ENCODE measurements at places on chromosomes 7 and 10. TPM values are rescaled to one million over a fixed set of nuclear protein-coding genes. Genes with fewer than 3 reads are reported as not detected.
A peak's percentile ranks its signal among the peaks of the same experiment; 100 is the strongest.

- no peaks in the 10 kb centered on the region for H3K4me1 ChIP-seq
- DNase-seq = no peak
- H3K4me3 ChIP-seq = no peak overlapping the region
These were observed 1.4 kb downstream of the CPA4 start for GRCh38 chr7:130294314-130294713.

DNA sequence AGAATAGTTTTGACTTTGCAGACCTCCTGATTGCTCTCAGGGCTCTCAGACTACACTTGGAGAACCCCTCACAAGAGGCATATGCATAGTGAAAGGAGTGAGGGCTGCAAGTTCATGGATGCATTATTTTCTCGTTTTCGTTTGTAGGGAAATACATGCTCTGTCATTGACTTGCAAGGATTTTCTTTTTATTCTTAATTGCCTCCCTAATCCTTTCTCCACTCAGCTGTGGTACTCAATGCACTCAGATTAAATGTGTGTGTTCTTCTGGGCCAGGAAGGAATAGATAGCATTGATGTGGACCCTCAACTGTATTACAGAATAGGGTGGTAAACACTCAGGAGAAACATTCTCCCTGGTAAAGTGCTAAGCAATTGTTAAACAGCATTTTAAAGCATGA, 188.7 kb downstream of the CACNB2 start:
- H3K27me3 ChIP-seq = peaks cover 8% of the 10 kb centered on the region
- H3K36me3 ChIP-seq = no peaks in the 10 kb centered on the region
- no peak for DNase-seq

GRCh38 chr10:30705625-30706149, 76.1 kb upstream of the LYZL2 start:
- H3K36me3 ChIP-seq = no peaks in the 10 kb centered on the region
- no peak for DNase-seq
- no peak overlapping the region for H3K27ac ChIP-seq
- peaks cover 4% of the 10 kb centered on the region for H3K27me3 ChIP-seq

The IGF2BP3 gene
- total RNA-seq = 92.8 TPM

DNA sequence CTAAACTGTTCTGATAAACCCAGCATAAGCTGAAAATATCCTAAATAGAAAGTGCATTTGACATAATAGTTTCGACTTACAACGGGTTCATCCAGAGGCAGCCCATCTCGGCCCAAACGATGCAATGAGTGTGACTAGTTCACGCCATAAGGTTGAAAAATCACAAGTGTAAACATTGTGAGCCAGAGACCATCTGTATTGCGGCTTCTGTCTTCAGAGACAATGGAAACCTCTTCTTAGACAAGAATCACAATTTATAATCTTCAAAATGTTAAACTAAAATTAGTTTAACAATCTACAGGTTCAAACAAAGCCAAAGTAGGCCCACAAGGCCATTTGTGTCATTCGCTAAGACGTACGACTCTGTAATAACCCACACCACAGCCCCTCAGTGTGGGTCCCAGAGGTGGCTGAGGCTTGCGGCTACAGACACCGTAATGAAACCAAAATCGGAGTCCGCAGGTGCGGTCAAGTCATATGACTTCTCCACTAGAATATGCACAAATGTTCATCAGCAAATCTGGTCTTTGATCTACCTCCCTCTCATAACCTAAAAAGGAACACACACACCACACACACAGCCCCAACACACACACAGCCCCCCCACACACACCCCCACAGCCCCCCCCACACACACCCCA, 81.8 kb downstream of the DIP2C start:
- no peaks in the 10 kb centered on the region for H3K36me3 ChIP-seq
- peaks cover 11% of the 10 kb centered on the region for H3K4me1 ChIP-seq
- peaks cover 11% of the 10 kb centered on the region for H3K27me3 ChIP-seq
- no peak for DNase-seq

DNA sequence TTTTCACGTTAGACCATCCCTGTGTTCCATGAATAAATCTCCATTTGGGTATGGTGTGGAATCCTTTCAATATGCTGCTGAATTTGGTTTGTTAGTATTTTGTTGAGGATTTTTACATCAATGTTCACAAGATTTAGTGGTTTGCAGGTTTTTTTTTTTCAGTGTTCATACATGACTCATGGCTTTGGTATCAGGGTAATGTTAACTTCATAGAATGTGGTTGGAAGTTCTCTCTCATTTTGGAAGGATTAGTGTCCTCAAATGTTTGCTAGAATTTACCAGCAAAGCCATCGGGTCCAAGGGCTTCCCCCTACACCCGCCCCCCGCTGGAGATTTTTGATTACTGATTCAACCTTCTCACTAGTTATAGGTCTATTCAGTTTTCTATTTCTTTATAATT, 398.0 kb downstream of the NXPH1 start:
- peaks cover 2% of the 10 kb centered on the region for H3K4me1 ChIP-seq
- H3K4me3 ChIP-seq = no peak overlapping the region
- H3K27ac ChIP-seq = no peak overlapping the region
- H3K27me3 ChIP-seq = no peaks in the 10 kb centered on the region
- no peak for DNase-seq
- H3K36me3 ChIP-seq = no peaks in the 10 kb centered on the region

The CCNJ gene
- 67.1 TPM for total RNA-seq

The AKAP9 gene
- total RNA-seq = 37.6 TPM

- peaks cover 36% of the 10 kb centered on the region for H3K4me1 ChIP-seq
- no peak overlapping the region for H3K4me3 ChIP-seq
- H3K36me3 ChIP-seq = peaks cover 4% of the 10 kb centered on the region
- DNase-seq = peak; percentile 29
- no peaks in the 10 kb centered on the region for H3K27me3 ChIP-seq
These were observed 10.8 kb upstream of the JCAD start for GRCh38 chr10:30070001-30070685.

GRCh38 chr7:84999450-84999849, 187.4 kb downstream of the SEMA3D start:
- H3K36me3 ChIP-seq = no peaks in the 10 kb centered on the region
- DNase-seq = no peak
- no peaks in the 10 kb centered on the region for H3K4me1 ChIP-seq
- H3K27me3 ChIP-seq = no peaks in the 10 kb centered on the region

The JCAD gene
- 234 TPM for total RNA-seq

The SYT15 gene
- 0.77 TPM for total RNA-seq

GRCh38 chr7:91537260-91538152, 273.3 kb downstream of the FZD1 start:
- no peaks in the 10 kb centered on the region for H3K36me3 ChIP-seq
- DNase-seq = no peak
- no peak overlapping the region for H3K27ac ChIP-seq
- H3K27me3 ChIP-seq = peaks cover 3% of the 10 kb centered on the region
- no peaks in the 10 kb centered on the region for H3K4me1 ChIP-seq
- H3K4me3 ChIP-seq = no peak overlapping the region

GRCh38 chr7:148374396-148375259, 215.9 kb upstream of the C7orf33 start:
- H3K4me1 ChIP-seq = no peaks in the 10 kb centered on the region
- H3K4me3 ChIP-seq = no peak overlapping the region
- no peak for DNase-seq
- no peak overlapping the region for H3K27ac ChIP-seq
- no peaks in the 10 kb centered on the region for H3K27me3 ChIP-seq

DNA sequence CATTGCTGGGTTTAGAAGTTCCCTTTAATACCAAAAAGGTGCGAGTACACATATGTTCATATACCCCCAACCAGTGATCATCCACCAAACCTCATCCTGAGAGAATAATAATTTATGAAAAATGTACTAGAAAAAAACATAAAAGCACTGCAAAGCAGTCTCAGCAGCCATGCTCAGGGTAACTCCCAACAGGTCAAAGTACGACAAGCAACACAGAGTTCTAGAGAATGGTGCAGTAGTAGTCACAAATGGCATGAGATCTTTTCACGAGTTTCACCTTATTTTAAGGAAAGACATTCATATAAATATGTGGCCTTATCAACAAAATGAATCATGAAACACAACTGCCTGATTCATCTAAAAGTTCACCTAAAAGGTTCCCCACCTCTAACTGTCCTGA, 338.5 kb downstream of the PARD3 start:
- no peaks in the 10 kb centered on the region for H3K36me3 ChIP-seq
- H3K4me1 ChIP-seq = no peaks in the 10 kb centered on the region
- no peaks in the 10 kb centered on the region for H3K27me3 ChIP-seq
- no peak overlapping the region for H3K27ac ChIP-seq
- no peak overlapping the region for H3K4me3 ChIP-seq

The MOSPD3 gene
- 31.7 TPM for total RNA-seq

DNA sequence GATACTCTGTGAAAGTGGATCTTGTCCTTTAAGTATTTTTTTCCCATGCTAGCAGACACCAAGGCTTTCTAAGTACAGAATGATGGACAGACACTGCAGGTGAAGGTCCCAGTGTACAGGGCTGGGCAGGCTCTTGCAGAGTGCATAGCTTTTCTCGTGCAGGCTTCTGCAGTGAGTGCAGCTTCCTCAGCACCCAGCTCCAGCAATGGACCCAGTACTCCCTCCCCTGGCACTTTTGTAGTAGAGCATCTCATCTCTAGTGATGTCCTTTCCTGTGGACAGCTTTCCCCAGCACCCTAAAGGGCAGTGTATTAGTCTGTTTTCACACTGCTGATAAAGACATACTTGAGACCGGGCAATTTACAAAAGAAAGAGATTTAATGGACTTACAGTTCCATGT, 104.3 kb downstream of the CUL2 start:
- H3K27me3 ChIP-seq = no peaks in the 10 kb centered on the region
- H3K27ac ChIP-seq = no peak overlapping the region
- H3K4me3 ChIP-seq = no peak overlapping the region
- H3K36me3 ChIP-seq = peaks cover 3% of the 10 kb centered on the region

GRCh38 chr7:67512481-67512880, 515.8 kb downstream of the TYW1 start:
- no peak overlapping the region for H3K4me3 ChIP-seq
- H3K27ac ChIP-seq = no peak overlapping the region
- peaks cover 21% of the 10 kb centered on the region for H3K36me3 ChIP-seq
- DNase-seq = no peak
- H3K4me1 ChIP-seq = no peaks in the 10 kb centered on the region

GRCh38 chr10:102564209-102564834, 60.5 kb downstream of the SUFU start:
- DNase-seq = no peak
- peaks cover 3% of the 10 kb centered on the region for H3K4me1 ChIP-seq
- H3K27ac ChIP-seq = no peak overlapping the region
- peaks cover 3% of the 10 kb centered on the region for H3K27me3 ChIP-seq

GRCh38 chr7:149799397-149800168, 26.2 kb upstream of the ZNF467 start:
- H3K4me1 ChIP-seq = no peaks in the 10 kb centered on the region
- peak overlapping the region; percentile 31 for H3K4me3 ChIP-seq
- peak; percentile 69 for DNase-seq
- H3K36me3 ChIP-seq = peaks cover 8% of the 10 kb centered on the region
- H3K27ac ChIP-seq = no peak overlapping the region

GRCh38 chr7:21999896-22000295, 54.2 kb upstream of the CDCA7L start:
- no peaks in the 10 kb centered on the region for H3K4me1 ChIP-seq
- no peak overlapping the region for H3K4me3 ChIP-seq
- no peak overlapping the region for H3K27ac ChIP-seq
- H3K27me3 ChIP-seq = no peaks in the 10 kb centered on the region
- H3K36me3 ChIP-seq = no peaks in the 10 kb centered on the region
- DNase-seq = no peak

The CSGALNACT2 gene
- total RNA-seq = 3.8 TPM

DNA sequence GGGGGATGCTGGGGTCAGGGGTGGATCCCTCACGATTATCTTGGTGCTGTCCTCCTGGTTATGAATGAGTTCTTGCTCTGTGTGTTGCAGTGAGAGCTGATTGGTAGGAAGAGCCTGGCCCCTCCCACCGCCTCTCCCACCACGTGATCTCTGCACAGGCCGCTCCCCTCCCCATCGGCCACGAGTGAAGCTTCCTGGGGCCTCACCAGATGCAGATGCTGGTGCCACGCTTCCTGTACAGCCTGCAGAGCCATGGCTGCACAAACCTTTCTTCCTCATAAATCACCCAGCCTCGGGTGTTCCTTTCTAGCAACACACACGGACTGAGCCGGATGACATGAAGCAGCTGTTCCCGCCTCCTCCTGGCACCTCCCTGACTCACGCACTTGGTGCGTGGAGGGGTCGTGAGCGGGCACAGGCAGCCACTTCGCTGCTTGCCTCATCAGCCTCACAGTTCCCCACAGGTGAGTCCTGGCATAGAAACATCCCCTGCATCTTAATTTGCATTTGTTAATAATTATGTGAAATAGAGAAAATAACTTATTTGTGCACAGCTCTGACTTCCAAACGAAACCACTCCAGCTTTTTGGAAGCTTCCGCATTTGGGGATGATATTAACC, 210.8 kb downstream of the ADARB2 start:
- DNase-seq = no peak
- no peak overlapping the region for H3K4me3 ChIP-seq
- no peak overlapping the region for H3K27ac ChIP-seq
- peaks cover 16% of the 10 kb centered on the region for H3K4me1 ChIP-seq

DNA sequence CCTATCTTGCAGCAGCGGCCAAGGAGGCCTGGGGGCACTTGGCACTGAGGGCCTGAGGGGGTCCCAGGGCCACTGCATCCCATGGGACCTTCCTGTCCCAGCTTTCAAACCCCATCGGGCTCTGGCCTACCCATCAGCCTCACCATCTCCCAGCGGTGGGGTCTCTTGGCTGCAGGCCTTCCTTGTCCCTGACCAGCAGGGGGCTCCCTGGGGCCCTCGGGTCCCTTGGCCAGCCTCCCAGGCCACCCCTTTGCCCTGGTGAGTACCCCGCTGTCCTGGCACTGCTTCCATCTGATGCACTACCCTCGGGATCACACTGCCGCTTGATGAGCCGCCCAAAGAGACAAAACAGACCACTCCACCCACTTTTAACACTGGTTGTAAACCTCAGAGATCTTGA, 43.5 kb downstream of the YKT6 start:
- H3K4me3 ChIP-seq = peak overlapping the region; percentile 27
- H3K36me3 ChIP-seq = no peaks in the 10 kb centered on the region
- peaks cover 4% of the 10 kb centered on the region for H3K4me1 ChIP-seq
- peaks cover 15% of the 10 kb centered on the region for H3K27me3 ChIP-seq

GRCh38 chr7:162632-163297, 29.6 kb upstream of the FAM20C start:
- no peaks in the 10 kb centered on the region for H3K36me3 ChIP-seq
- peaks cover 8% of the 10 kb centered on the region for H3K27me3 ChIP-seq
- H3K27ac ChIP-seq = no peak overlapping the region
- peaks cover 6% of the 10 kb centered on the region for H3K4me1 ChIP-seq
- H3K4me3 ChIP-seq = no peak overlapping the region
